ENCODE measurements at places on chromosomes 12 and 14. TPM values are rescaled to one million over a fixed set of nuclear protein-coding genes. Genes with fewer than 3 reads are reported as not detected.

Gene AICDA
- not detected for total RNA-seq

Gene KRT6C
- not detected for total RNA-seq

Gene CBLN3
- 3.9 TPM for total RNA-seq

Gene NGB
- 0.14 TPM for total RNA-seq

Gene TOX4
- total RNA-seq: 78.4 TPM

Gene SART3
- total RNA-seq: 42.0 TPM

Gene IL23A
- total RNA-seq: not detected

Gene KRT8
- 3,664 TPM for total RNA-seq

Gene SMCO2
- total RNA-seq: not detected

Gene MYBPC1
- total RNA-seq: 10.0 TPM

Gene PLA2G1B
- not detected for total RNA-seq

Gene DDX11
- total RNA-seq: 37.1 TPM

Gene TCL1B
- total RNA-seq: not detected

Gene TMEM119
- total RNA-seq: 7.0 TPM

Data from mucosa of descending colon (tissue), 3 donors.